ENCODE measurements at places on chromosomes 5 and 9.

GRCh38 chr5:123340928-123341327 is 82.3 kb downstream of the CEP120 start:
- no peak for ATAC-seq

DNA sequence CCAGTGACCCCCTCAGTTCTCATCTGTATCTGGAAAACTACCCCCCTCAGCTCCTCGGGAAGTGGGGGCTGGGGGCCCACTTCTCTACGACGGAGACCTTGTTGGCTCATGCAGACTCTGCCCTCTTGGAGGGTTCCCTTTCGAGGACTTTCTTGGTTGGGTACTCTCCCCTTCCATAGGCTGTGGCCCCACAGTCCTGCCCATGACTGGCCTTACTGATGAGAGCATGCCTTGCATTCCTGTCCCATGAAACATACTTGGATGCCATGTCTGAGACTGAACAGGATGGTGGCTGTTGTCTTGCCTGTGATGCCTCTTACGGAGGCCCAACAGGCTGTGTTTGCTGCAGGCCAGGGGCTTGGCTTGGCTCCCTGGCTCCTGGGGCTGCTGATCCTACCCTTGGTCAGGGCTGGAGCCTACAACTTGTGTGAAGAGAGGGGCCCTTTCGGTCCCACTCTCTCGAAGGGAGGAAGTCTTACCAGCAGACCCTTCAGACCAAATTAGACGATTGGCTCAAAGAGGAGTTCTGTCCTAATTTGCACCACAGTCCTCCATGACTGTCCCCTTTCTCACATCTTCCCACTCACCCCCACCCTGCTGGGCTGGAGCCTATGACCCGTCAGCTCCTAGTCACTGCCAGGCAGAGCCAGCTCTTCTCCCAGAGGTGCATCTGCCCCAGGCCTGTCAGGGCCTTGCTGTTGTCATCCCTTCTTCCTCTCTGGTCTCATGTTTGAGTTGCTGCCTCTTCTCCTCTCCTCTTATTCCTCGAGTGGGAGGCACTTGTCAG is 109.9 kb downstream of the CACNA1B start:
- ATAC-seq, result no peak

- no peak for ATAC-seq
Measured at GRCh38 chr5:133425222-133425621, 187.1 kb downstream of the FSTL4 start.

GRCh38 chr9:132681561-132681960 is 11.3 kb downstream of the GTF3C4 start:
- no peak for ATAC-seq

- no peak for ATAC-seq
Measured at GRCh38 chr5:33237471-33237870, 203.3 kb upstream of the TARS1 start.

DNA sequence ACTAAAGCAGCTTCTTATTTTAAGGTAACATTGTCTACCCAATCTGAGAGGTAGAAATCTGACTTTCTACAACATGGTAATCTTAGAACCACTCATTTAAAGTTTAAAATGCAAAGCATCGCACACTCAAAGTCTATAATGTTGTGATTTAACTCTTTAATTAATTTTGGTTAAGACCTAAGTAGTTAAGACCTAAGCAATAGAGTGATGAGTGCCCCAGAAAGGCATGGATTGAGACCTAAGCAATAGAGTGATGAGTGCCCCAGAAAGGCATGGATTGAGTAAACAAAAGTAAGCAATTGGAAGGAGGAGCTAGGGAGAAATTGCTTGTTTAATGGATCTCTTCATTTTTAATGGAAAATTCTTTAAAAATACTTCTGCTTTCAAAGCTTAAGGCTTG is 86.8 kb downstream of the NLN start:
- ATAC-seq, result no peak

GRCh38 chr9:34179213-34180136 is 632 bp downstream of the UBAP1 start:
- ATAC-seq, result peak; percentile 3

GRCh38 chr5:134124289-134125038 is 10.0 kb downstream of the TCF7 start:
- ATAC-seq, result peak; percentile 42

DNA sequence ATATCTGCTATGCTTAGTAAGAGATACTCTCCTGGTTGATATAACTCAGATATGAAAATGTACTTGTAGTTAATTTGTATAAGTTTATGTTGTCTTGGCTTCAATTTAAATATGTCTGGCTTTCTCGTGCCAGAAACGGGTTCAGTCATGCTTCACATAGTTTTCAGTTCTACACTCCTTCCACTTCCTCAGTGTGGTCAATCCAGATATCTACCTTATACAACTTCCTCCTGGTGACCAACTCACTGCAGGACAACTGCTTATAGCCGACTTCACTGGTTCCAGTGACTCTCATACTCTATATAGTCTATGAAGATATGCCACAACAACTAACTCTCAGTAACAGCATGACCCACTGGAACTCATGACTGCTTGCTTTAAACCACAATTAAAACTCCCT is 690.4 kb downstream of the SLCO4C1 start:
- ATAC-seq, result peak; percentile 40

- no peak for ATAC-seq
Measured at GRCh38 chr5:120405286-120405864, 58.7 kb upstream of the PRR16 start.

- ATAC-seq, result no peak
Measured at GRCh38 chr5:172076761-172077244, 70.4 kb upstream of the FBXW11 start.

GRCh38 chr5:150085950-150086715 is at the start of gene CSF1R:
Gene CSF1R, minus strand, starts transcription at chr5:150086554. Its CDS starts 127 bp downstream, at chr5:150086427.
- no peak for ATAC-seq

DNA sequence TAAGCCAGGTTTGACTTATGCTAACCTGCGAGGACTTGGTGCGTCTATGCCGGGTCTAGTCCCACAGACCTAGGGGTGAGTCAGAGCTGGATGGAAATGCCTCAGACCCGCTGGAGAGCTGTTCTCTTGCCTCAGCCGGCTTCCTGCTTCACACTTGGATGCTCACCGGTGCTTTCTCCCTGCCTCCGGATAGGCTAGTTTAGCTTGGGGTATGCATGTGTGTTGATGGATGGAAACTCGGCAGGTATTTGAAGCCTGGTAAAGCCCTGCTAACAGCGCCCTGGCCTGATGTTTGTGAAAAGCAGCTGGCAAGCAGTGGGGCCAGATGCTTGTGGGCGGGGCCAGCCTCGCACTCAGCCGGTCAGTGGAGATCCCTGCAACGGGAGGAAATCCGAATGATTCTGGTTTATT is 29.3 kb downstream of the PRRC2B start:
- ATAC-seq, result peak; percentile 95

- peak; percentile 8 for ATAC-seq
Measured at GRCh38 chr9:93686880-93687236, 110.5 kb downstream of the PHF2 start.

DNA sequence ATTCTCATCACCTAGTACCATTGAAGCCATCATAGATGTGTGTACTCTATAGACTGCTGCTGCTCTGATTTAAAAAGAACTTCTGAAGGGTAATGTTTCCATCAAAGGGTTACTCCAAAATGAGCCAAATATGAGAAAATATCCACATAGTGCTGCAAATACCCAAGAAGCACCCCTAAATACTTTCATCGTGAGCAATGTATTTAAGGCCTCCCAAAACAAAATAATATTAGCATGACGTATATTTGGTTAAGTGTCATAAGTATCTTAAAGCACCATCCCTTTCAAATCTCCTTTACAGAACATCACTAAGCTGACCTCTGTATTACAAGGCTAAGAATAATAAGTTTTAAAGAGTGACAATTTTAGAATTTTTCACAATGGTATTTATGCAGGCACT is 421.8 kb downstream of the MTRR start:
- ATAC-seq, result no peak

DNA sequence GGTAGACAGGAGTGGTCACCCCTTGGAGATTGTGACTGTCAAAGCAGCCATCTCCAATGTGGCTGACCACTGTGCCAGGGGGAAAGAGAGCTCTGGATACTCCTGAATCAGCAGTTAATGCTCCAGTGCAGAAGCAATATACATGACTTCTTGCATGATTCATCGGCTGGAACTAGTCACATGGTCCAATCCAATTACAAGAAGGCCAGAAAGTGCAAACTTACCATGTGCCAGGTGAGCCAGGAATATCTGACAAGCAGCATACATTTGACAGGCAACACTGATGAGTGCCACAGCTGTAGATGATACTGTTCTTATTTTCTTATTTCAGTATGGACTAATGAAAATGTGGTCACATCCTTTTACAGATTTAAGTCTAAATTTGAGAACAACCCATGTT is 440.0 kb upstream of the MPDZ start:
- no peak for ATAC-seq

DNA sequence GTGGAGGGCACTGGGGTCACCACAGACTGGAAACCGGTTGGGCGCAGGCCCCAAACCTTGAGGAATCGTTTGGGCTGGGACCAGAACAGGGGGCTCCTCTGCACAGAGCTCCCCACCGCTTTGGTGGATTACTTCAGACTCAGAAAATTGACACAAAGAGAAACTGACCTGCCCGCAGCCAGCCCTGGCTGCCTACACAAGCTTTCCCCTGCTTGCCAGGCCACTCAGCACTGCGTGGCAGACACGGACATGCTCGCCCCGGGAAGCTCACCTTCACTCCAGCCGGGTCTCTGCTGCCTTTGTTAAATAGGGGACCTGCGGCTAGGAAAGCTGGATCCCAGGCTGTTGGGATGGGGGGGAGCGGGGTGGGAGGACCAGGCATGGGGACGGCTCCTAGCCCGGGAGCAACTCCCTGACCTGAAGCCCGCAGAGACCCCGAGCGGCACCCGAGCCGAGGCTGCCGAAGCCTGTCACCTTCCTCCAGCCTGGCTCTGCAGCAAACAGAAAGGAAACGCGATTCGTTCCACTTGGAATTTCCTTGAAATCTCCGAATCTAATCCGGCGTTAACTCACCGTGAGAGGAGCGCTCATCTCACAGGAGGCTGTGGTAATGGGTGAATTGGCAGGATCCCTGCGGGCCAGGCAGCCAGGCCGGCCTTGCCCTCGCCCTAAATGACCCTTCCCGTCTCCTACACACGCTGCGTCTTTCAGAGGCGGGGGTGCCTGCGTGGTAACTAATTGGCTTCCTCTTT is 8.8 kb downstream of the PAX5 start:
- no peak for ATAC-seq

- ATAC-seq, result peak; percentile 51
Measured at GRCh38 chr9:89311346-89312221, 589 bp downstream of the CKS2 start.

- ATAC-seq, result no peak
Measured at GRCh38 chr5:55440188-55440646, 94.5 kb downstream of the PLPP1 start.

DNA sequence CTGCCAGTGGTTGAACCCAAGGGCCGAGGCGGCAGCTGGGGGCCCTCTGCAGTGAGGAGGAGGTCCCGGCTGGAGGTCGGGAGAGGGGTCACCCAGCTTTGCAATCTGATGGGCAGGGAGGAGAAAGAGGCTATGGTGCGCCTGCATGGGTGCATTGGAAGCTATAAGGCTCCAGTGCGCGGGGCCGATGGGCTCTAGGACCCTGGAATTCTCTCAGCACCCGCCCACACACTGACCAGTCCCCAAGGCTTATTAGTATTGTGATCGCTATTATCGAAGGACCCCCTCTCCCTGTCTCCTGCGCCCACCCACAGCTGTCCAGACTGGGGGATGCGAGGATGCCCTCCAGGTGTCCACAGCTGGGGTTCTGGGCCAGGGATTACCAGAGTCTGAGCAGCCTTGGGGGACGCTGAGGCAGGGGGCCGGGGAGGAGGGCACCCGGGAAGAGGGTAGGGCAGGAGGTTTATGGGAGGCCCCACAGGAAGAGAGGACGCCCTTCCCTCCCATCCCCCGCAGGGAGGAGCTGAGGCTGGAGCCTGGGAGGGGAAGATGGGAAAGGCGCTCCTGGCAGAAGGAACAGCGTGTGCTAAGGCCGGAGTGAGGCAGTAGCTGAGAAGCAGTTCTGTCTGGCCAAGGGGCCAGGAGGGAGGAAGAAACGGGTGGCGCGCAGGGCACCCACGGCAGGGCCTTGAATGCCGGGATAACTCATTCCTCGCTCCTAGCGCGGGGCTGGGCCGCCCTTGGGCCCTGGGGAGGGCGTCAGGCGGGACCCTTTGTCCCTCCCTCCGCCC is 24.2 kb downstream of the C9orf50 start:
- peak; percentile 17 for ATAC-seq

DNA sequence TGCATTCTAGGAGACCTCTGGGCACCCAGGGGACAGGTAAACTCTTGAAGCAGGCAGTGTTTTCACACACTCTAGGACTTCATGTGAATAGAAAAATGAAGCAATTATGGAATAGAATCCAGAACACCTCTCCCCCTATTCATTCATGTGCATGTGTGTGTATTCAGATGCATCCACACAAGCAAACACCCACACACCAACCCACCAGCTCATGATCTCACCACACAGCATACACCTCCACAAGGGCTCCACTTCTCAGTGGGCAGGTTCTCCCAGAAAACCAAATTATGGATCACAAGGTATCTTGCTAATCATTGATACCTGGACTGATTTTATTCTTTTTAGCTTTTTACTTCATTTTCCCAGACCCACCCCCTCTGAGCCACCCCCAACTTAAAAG is 21.2 kb upstream of the HSD17B3 start:
- no peak for ATAC-seq

DNA sequence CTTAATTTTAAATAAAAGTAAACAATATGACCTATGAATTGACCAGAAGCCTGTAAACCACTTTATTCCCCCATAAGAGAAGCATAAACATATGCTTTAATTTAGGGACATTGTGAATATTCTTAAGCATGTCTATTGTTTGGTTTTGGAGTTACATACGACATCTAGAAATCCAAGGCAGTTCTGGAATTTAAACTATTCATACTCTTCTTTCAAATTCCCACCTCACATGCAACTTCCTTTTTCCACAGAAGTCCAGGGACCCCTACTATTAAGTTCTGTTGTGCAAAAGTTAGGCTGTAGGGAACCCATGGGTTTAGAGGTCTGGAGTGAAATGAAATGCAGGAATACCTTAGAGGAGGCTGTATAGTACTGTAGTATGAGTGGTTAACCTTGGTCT is 2.1 kb downstream of the RIC1 start:
- no peak for ATAC-seq

DNA sequence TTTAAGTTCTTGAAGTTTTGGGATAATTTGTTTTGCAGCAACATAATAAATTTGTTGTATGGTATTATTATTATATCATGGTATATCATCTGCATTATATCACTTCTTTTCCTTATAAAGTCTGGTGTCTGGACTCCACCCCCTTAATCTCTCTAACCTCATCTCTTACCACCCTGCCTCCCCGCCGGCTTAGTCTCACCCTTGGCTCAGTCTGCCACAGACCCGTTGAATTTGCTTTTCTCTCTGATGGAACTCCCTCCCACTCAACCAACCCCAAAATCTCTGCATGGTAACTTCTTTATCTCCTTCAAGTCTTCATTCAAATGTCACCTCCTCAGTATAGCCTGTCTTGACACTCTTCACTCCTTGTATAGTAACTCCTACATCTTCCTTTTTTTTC is 29.6 kb upstream of the MATR3 start:
- ATAC-seq, result no peak

DNA sequence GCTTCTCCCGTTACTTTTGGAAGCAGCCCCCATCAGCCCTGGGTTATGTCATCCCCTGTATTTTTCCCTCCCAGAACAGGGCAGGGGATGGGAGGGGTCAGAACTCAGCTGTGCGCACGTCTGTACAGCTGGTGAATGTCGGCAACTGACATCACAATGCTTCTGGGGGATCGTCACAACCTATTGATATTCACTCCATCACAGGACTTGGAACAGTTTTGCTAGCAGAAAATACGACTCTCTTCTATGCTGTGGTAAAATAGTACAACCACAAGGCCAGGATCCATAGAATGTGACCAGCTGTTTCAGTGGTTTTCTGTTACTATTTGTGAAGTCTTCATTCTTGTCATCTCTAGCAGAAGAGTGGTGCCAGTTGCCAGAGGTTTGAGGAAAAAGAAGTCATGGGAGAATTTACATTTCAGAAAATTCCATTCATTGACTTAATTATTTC is 77.1 kb upstream of the KLF4 start:
- no peak for ATAC-seq

Measured in stimulated activated memory B cell treated with anti-CD40 and anti-IgM and Interleukin-4, amounts not matched to agents 10 μg/mL and 1 μg/mL and 100 μg/mL, for 72 hours (primary cell).